ENCODE measurements at places on chromosomes 7 and 10. TPM values are rescaled to one million over a fixed set of nuclear protein-coding genes. Genes with fewer than 3 reads are reported as not detected.

DNA sequence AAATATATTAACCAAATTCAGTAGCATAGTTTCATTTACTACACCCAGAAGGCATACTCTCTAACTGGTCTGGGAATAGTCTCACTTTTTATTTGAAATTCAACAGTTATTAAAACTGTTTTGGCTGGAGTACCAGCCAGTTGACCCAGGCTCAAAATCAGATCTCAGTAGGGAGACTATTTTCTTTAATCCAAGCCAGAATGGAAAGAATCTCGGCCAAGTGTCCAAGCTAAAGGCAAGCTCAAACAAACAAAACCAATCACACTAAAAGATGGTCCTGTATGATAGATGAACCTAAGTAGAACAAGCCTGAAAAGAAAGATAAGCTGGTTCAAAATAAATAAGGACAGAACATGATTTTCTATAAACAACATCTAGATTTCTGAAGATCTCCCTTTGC is 259.6 kb upstream of the POM121L12 start:
- H3K4me3 ChIP-seq, result no peak overlapping the region
- H3K27ac ChIP-seq, result no peak overlapping the region
- H3K36me3 ChIP-seq, result no peaks in the 10 kb centered on the region
- no peak for DNase-seq
- no peaks in the 10 kb centered on the region for H3K27me3 ChIP-seq
- no peaks in the 10 kb centered on the region for H3K4me1 ChIP-seq

DNA sequence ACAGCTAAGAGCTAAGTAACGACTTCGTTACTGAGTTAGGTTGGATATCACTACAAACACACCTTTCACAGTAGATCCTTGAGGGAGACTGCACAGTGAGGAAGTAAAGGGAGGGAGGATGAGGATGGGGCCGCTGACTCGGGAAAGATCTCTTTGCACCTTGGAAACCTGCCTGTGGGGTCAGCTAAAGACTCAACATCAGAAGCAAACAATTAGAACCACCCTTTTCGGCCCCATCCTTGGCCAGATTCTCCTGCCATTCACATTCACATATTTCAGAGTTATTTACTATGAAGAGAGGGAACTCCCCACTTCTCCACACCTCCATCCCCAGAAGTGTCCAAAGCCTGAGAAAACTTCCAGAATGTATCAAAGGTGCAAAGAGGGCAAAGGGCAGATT is 47.1 kb downstream of the CLEC2L start:
- no peak overlapping the region for H3K4me3 ChIP-seq
- H3K36me3 ChIP-seq, result no peaks in the 10 kb centered on the region
- no peaks in the 10 kb centered on the region for H3K4me1 ChIP-seq
- H3K27me3 ChIP-seq, result no peaks in the 10 kb centered on the region

Gene DMBT1
- not detected for total RNA-seq

Gene ZNF511
- 60.1 TPM for total RNA-seq

Gene LRRD1
- not detected for total RNA-seq
